GM12878 (cell line): ENCODE measurements at places on chromosomes 3 and 15. TPM values are rescaled to one million over a fixed set of nuclear protein-coding genes. Genes with fewer than 3 reads are reported as not detected.

DNA sequence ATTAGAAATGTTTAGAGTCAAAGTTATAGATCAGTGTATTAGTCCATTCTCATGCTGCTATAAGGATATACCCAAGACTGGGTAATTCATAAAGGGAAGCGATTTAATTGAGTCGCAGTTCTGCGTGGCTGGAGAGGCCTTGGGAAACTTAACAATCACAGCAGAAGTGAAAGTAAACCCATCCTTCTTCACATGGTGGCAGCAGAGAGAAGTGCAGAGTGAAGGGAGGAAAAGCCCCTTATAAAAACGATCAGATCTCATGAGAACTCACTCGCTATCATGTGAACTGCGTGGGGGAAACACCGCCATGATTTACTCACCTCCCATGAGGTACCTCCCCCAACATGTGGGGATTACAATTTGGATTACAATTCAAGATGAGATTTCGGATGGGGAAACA is 871.5 kb downstream of the DIPK2A start:
- no peak for DNase-seq
- no peaks in the 10 kb centered on the region for H3K27me3 ChIP-seq
- no peak overlapping the region for H3K27ac ChIP-seq
- H3K36me3 ChIP-seq = no peaks in the 10 kb centered on the region
- no peak overlapping the region for H3K4me3 ChIP-seq
- no peaks in the 10 kb centered on the region for H3K4me1 ChIP-seq

DNA sequence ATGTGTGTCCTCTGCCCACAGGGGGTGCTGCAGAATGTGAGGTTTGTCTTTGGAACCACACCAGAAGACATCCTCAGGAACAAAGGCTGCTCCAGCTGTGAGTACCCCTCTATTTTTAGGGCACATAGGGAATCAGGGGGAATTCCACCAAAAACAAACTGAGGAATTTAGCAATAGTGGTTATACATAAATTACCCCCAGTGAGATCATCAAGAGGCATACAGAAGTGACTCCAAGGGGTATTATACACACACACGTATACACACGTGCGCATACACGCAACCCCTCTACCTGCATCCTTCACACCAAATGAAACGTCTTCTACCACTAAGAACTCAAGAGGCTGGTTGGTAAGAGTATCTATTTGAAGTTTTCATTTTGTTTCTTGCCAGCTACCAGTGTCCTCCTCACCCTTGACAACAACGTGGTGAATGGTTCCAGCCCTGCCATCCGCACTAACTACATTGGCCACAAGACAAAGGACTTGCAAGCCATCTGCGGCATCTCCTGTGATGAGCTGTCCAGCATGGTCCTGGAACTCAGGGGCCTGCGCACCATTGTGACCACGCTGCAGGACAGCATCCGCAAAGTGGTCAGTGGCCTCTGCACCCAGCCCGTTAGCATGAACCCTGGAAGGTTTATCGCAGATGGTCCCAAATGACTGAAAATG is 2.9 kb downstream of the THBS1 start:
- no peaks in the 10 kb centered on the region for H3K36me3 ChIP-seq
- no peak for DNase-seq
- H3K27ac ChIP-seq = no peak overlapping the region

Gene CXCR6
- total RNA-seq = not detected in 2 replicates

Gene NEDD4
- 7.2 and 7.7 TPM in 2 replicates for total RNA-seq

DNA sequence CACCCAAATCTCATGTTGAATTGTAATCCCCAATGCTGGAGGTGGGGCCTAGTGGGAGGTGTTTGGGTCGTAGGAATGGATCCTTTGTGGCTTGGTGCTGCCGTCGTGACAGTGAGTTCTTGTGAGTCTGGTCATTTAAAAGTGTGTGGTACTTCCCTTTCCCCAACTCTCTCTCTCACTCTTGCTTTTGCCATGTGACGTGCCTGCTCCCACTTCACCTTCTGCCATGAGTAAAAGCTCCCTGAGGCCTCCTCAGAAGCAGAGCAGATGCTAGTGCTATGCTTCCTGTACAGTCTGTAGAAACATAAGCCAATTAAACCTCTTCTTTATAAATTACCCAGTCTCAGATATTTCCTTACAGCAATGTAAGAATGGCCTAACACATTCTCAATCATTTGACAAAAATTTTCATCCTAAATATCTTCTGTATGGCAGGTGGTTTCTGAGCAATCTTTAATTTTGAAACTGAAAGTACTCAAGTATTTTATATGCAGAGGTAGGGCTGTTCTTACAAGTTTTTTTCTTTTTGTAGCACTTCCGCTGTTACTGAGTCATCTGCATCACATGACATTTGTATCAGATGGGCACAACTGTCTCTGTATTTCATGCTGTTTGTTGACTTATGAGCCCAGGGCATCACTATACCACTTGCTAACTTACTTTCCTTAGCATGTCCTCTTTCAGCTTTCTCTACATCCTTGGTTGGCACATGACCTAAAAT is 8.8 kb downstream of the RPL39L start:
- H3K4me3 ChIP-seq = no peak overlapping the region
- H3K36me3 ChIP-seq = no peaks in the 10 kb centered on the region
- DNase-seq = no peak
- no peaks in the 10 kb centered on the region for H3K27me3 ChIP-seq
- peak overlapping the region; percentile 47 for H3K27ac ChIP-seq

DNA sequence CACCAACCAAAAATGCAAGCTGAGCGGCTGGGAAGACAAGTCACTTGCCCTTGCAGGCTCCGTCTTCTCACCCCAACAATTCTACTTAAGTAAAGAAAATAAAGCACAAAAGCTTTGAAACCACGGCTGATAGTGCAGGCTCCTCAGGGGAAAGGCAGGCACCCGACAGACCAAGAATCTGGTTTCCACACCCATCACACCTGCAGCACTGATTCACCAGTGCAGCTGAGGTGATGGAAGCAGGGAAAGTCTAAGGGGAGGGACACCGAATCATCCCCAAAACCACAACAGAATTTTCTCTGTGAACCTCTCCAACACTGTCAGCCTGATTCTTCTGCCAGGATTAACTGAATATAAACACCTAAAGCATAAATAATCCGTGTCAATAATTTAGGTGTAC is 62.0 kb upstream of the NSMCE3 start:
- no peak overlapping the region for H3K27ac ChIP-seq
- no peak for DNase-seq
- no peaks in the 10 kb centered on the region for H3K27me3 ChIP-seq
- H3K4me1 ChIP-seq = no peaks in the 10 kb centered on the region

DNA sequence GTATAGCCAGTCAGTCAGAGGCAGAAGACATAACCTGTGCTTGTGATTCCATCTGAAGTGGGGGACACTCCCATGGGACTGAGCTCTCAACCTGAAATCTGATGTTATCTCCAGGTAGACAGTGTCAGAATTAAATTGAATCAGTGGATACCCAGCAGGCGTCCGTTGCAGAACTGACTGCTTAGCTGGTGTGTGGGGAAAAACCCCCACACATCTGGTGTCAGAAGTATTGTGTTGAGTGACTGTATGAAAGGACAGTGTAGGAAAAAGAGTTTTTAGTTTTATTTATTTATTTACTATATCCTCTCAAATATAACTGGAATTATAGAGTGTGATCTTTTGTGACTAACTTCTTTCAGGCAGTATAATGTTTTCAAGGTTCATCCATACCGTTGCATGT is 10.4 kb downstream of the KPNA4 start:
- no peak for DNase-seq
- no peak overlapping the region for H3K4me3 ChIP-seq
- H3K4me1 ChIP-seq = no peaks in the 10 kb centered on the region
- no peaks in the 10 kb centered on the region for H3K36me3 ChIP-seq
- H3K27ac ChIP-seq = no peak overlapping the region
- no peaks in the 10 kb centered on the region for H3K27me3 ChIP-seq
